ENCODE measurements at places on chromosomes 1 and 21.

GRCh38 chr1:162324396-162324795 is 52.3 kb downstream of the SPATA46 start:
- no peak for DNase-seq

DNA sequence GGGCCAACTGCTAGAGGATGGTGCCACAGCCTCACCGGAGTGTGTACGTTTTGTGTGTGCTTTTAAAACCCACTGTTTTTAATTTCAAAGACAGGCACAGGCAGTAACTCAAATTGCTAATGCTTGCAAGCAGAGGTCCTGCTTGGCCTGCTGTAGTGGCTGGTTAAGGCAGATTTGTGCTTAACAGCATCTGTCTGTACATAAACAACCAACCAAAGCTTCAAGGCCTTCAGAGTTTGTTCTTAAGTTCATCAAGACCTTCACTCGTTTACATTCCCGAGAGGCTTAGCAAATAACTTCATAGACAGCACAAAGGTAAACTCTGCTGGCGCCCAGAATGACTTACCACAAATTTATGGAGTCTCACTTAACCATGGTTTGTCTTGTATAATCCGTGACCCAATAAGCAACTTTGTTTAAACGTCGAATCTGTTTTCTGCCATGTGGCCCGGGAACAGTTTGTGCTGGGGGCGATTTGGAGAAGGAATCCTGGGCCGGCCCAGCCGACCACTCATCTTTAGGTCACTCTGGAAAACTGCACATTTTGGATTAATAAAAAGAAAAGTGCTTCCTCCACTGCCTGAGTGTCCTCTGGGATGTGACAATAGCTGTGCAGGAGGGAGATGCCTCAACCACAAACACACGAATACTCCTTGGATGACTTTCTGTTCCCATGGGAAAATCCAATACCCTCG is 58.1 kb downstream of the CAPZB start:
- DNase-seq, result no peak

DNA sequence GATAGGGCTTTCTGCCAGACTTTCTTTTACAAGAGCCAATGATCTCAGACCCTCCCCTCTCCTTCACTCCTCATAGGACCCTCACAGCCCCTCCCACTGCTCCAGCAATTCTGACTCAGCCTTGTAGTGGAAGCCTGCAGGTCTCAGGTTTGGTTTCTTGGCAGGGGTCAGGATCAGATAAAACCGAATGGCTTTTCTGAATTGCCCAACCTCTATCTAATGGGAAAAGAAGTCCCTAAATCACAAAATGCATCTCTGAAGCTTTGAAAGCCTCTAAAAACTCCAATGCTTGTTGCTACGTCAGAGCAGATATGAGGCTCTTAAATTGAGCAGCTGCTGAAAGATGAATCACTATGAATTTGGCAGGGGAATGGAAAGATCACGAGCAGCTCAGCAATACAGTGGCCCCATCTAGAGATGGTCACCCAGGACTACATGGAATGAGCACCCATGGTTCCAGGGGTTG is 74.5 kb downstream of the NID1 start:
- no peak for DNase-seq

DNA sequence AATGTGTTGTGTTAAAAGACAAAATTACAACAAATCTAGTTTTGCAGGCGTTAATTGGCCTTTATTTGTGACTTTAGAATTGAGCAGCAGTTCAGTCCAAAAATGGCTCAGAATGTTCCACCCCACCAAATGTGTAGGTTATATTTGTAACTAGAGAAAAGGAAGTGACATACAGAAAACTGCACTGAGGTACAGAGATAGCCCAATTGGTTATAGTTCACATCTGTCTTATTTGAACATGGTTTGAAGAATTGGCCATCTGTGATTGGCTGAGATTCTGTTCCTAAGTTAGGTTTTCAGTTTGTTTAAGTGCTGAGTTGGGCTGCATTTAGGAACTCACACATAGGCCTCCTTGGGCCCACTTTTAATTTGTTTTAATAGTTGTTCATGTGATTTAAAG is 12.0 kb upstream of the FMO2 start:
- no peak for DNase-seq

- DNase-seq, result no peak
Observed at GRCh38 chr1:184824691-184825323, 70.1 kb upstream of the EDEM3 start.

- DNase-seq, result no peak
Observed at GRCh38 chr1:60527567-60527966, 454.0 kb upstream of the C1orf87 start.

DNA sequence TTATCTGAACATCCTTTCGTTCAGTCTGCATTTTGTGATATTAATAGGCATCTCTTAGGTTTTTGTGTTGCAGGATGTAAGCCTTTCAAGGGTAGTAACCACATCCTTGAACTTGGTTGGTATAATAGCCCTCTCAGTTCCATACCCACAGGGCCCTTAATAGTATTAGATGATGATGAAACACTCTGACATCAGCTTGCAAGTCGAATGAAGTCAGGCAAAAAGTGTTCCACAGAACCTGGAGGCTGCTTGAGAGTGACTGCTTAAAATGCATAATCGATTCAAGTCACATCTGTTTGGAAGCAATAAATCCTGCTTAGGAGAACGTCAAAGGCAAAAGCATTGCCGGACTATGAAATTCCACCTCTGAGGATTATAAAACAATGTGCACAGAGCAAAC is 415.6 kb upstream of the KAZN start:
- no peak for DNase-seq

DNA sequence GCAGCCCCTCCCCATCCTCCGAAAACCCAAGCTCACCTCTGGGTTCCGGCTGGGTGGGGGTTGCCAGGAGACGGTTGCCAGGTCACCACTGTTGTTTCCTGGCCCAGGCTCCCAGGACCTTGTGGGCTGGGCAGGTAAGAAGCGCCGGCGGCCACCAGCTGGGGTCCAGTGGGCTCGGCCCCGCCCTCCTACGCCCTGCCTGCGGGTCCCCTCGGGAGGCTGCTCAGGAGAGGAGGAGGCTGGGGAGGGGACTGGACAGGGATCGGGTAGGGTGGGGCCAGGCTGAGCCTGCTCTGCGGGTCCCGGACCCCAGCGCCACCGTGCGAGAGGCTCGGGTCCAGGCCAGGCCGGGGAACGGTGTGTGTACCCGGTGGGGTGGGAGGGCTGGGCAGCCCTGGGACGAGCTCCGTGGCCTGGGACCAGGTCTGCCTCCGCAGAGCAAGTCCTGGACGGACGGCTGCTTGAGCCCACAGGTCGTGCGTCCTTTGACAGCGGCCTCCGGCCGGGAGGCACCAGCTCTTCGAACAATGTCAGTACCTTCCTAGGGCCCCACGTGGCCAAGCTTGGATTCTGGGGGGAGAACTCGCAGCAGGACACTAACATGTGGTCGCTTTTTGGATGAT is at the start of gene TTLL10:
Gene TTLL10, plus strand, starts transcription at position 88 of the 623 bp plus-strand sequence. CDS start 5,336 bp downstream, outside the sequence.
- peak; percentile 65 for DNase-seq

DNA sequence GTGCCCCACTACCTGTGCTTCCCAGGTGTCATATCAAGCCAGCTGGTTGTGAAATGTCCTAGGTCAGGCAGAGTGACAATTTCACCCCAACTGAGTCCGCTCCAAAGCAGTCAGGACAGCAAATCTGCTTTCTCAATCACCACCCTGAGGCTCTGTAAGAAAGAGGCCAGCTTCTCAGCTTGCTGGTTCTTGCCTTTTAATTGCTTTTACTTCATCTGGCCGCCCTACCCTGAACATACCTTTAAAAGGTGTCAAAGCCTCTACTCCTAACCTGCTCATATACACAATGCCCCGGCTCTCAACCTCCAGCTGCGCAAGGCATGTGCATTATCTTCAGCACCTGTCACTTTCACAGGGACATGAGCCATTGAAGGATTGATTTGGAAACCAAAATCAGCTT is 581.6 kb downstream of the NPHP4 start:
- no peak for DNase-seq

- no peak for DNase-seq
Observed at GRCh38 chr1:51410568-51411460, 80.5 kb upstream of the TTC39A start.
